Right lung (tissue), 10 donors: ENCODE measurements at places on chromosomes 12 and 14. TPM values are rescaled to one million over a fixed set of nuclear protein-coding genes. Genes with fewer than 3 reads are reported as not detected.

The TDRD9 gene
- 2.3 TPM for polyA plus RNA-seq

The SRRM4 gene
- polyA plus RNA-seq: 0.36 TPM

The FSCB gene
- not detected for polyA plus RNA-seq

The CCDC197 gene
- polyA plus RNA-seq: not detected

The TBX3 gene
- polyA plus RNA-seq: 99.3 TPM

The CIROP gene
- not detected for polyA plus RNA-seq

The TMBIM4 gene
- polyA plus RNA-seq: 128 TPM

The HCAR1 gene
- polyA plus RNA-seq: 0.38 TPM

The CACNA2D4 gene
- 2.6 TPM for polyA plus RNA-seq
